Esophagus muscularis mucosa (tissue), 4 donors: ENCODE measurements at places on chromosomes 3 and 15. TPM values are rescaled to one million over a fixed set of nuclear protein-coding genes. Genes with fewer than 3 reads are reported as not detected.

DNA sequence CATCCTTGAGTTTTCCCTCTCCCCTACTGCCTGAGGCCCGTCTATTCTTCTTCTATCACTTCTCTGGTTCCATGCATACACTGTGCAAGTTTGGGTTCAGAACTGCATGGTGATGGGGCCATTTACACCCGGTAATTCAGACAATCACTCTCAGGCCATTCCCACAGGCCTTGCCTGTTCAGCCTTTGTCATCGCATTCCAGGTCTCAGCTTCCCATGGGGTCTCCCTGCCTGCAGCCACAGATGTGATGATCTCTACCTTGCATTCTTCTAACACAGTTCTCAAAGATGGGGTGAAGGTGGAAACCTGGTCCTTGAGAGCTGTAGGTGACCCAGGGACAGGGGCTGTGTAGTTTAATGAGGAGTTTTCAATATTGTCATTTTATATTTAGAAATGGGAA, 209.2 kb upstream of the TOPAZ1 start:
- no peak for DNase-seq

Gene SENP7
- 14.9 TPM for total RNA-seq

- no peak for DNase-seq
Measured at GRCh38 chr3:100108464-100109079, 5.7 kb downstream of the FILIP1L start.

GRCh38 chr3:11001020-11001657, 8.6 kb downstream of the SLC6A1 start:
- DNase-seq, result no peak

Gene CHD2
- 86.0 TPM for total RNA-seq

DNA sequence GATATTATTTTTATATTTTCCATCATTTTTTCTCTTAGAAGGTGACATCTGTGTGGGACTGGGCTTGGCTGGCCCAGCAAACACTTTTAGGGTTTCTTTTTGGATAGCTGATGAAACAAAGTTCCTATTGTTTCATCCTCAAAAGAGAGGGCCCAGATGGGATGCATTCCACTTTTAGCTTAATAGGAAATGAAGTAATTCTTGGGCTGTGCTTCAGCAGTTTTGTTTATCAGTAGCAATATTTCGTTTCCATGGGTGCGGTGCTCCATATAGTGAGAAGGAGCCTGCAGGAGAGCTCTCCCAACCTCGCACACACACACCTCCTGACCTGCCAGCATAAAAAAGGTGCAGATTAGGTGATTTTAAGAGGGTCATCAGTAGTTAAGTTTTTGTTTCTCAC, 147.5 kb downstream of the AKAP13 start:
- DNase-seq, result no peak
